ENCODE measurements at places on chromosomes 2 and 18. TPM values are rescaled to one million over a fixed set of nuclear protein-coding genes. Genes with fewer than 3 reads are reported as not detected.

DNA sequence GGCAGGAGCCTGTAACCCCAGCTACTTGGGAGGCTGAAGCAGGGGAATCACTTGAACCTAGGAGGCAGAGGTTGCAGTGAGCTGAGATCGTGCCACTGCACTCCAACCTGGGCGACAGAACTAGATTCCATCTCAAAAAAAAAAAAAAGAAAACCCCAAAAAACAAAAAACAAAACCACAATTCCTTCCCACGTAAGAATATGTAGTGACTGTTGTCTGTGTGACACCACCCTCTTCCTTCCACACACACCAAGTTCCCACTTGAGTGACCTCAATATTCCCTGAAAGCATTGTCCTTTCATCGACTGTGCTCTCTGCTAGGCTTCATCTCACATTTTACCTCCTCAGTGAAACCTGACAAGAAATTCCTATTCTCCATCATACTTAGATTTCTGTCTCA, 8.8 kb upstream of the THADA start:
- DNase-seq: no peak

GRCh38 chr2:200615247-200615646, 29.4 kb downstream of the AOX1 start:
- DNase-seq: no peak

DNA sequence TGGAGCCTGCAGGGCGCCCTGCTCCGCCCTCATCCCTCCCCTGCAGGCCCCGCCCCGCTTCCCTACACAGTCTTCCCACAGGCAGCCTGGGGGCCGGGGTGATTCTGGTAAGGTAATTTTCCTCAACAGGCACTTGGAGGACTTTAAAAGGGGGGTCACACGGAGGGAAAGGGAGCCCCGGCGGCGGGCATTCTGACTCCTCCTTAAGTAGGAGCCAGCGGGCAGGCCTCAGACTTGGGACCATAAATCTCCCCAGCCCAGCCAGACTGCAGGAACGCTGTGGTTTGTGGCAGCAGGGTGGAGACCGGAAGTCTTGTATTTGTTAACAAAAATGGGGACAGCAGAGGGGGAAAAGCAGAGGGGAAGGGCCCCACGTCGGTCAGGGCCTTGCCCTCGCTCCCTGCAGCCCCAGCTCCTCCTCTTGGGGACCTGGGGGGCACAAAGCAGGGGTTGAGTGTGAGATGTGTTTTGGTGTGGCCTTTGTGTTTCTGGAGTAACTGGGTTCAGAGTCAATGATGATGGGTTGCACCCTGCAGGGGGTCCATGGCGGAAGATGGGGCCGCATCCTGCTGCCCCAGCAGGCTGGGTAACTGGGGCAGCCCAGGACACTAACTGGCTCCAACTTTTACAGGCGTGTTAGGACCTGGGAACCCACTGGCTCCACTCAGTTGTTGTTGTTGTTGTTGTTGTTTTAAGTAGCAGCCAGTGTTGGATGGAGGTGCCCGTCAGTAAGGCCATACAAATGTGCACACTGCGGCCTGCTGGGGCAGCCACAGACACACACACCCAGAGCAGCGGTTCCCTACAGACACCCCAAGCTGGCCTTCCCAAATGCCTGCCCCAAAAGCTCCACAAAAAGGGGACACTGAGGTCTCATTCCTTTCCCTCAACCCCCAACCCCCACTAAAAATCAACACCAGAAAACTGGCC, 27.7 kb downstream of the SMAD7 start:
- DNase-seq: no peak

- no peak for DNase-seq
Measured at GRCh38 chr2:109123586-109124201, 5.3 kb upstream of the SH3RF3 start.

DNA sequence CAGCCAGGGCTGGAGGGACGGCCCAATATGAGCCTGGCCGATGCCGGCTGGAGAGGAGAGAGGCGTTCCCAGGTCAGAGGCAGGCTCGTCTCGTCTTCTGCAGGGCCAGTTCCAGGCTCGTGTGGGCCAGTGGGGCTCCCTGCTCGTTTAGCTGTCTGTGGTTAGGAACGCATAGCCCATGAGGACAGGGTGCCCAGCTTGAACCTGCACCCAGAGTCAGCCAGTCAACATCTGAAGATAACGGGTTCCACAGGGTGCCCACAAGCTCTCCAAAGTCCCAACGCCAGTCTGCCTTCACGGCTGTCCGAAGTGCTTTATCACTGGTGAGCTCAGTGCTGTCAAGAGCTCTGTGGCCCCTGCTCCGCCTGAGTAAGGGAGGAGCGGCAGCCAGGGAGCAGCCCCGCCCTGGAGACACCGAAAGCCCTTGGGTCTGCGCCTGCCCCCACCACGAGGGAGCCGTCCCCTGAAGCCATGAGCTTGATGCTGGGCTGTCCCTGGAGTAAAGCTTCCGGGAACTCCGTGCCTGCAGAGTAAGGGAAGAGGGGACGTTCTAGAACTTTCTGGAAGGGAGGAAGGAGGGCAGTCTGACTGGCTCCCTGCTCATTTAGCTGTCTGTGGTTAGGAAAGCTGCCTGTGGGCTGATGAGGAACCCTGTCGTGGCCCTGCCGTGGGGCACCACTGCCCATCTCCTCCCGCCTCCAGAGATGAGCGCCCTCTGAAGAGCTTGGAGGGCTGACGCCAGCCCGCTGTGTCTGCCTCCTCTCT, 2.7 kb upstream of the HSBP1L1 start:
- DNase-seq: no peak

- DNase-seq: no peak
Measured at GRCh38 chr2:11998218-11998617, 251.8 kb downstream of the LPIN1 start.

- DNase-seq: no peak
Measured at GRCh38 chr2:45259138-45259537, 249.9 kb upstream of the SIX2 start.

DNA sequence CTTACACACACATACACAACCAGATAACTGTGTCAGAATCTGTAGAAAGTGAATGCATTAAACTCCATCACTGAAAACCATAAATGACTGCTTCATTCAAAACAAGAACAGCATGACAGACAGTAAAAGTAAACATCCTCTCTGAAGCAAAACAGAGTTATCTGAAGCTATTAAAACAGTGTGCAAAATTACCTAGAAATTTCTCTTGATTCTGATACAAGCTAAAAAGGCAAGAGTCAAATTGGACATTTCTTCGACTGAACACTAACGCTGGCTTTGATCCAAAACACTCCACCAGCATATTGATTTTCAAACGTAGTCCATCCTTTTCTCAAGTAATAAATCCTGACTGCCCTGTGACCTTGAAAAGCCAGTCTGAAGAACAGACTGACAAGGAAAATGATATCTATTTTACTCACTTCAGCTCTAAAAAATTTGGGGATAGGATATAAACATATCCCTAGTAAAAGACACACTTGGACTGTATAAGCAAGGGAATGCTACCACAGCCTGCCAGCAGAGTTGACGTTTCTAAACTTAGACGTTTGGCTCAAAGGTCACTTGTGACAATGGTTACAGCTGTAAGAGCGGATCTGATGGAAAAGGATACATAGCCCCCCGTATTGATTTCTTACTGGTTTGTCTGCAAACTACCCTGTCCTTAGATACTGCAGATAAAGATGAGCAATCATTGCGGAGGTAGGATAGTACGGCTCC, 128.9 kb upstream of the ITGB6 start:
- no peak for DNase-seq

DNA sequence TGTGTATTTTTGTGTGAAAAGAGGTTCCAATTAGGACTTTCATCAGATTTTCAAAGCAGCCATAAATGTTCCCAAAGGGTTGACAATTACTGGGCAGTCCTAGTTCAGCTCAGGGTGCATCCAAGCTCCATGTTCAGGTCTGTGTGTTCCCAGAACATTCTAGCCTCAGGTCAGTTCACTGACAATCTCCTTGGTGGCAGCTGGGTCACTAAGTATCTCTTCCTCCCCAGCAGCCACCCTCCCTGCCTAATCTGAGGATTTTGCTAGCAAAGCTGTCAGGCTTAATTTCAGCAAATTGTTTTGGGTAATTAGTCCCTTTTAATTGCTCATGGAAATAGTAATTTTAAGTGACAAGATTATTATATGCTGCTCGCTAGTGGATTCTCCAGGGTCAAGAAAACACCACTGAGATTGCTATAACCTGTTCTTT, 29.8 kb downstream of the UPP2 start:
- DNase-seq: no peak

- DNase-seq: no peak
Measured at GRCh38 chr2:217494557-217494956, 508.2 kb downstream of the TNS1 start.

DNA sequence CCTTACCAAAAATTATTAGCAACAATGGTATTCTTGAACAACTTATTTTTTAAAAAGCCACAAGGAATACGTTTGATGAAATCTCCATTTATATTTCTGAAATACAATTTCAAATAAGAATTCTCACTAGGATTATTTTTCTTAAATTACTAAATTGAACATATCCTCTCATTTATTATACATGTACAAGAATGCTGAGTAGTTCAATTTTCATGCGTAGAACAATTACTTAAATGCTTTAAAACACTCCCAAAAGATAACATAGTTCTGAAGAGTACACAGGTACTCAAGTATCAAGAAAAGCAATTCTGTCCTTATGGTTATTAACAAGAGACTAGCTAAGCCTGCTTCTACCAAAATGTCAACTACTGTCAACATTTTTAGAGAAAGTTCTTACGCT, 268.1 kb downstream of the ZNF385B start:
- DNase-seq: no peak

DNA sequence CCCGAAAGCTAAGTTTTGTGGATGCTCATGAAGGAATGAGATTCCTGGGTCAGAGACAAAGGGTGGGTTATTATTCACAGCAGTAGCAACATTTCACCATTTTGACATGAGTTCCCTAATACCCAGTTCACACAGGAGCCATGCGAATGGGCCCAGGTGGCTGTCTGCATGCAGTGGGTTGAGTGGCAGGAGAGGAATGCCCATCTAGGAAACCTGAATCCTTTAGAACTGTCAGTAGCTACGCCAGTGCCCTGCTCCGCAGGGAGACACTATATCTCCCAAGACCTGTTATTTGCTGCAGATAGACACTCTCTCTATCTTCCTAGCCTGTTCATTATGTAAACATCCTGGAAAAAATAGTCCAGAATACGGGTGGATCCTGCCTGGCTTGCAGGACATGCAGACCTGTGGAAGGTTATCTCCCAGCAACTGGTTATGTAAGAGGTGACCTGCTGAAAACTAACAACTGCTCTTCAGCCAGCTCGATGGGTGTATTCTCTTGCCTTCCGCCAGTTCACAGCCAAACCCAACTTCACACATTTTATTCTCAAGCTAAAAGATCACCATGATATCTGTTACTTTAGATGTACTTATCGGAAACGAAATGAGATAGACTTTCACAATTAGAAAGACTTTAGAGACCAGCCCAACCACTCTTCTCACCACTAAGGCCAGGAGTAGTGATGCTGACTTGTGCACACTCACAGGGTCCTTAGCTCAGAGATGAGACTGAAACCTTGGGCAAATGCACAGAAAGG, 59.1 kb downstream of the MBP start:
- DNase-seq: no peak

DNA sequence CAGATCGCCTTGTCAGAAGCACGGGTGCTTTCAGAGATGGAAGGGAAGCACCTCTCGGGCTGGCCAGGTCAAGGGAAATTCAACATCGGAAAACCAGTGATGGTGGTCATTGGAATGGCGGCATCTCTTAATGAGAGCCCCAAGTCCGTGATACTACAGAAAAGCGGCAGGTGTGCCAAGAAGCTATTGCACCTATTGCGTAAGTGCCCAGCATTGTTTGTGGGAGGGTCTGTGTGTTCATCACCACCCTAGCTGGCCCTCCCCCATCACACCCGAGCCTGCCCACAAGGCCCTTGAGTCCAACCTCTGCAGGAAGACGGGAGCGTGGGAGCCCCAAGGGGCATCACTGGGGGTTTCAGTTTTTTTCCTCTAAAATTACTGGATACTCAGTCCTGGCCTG, 100.7 kb downstream of the DGKD start:
- DNase-seq: no peak

DNA sequence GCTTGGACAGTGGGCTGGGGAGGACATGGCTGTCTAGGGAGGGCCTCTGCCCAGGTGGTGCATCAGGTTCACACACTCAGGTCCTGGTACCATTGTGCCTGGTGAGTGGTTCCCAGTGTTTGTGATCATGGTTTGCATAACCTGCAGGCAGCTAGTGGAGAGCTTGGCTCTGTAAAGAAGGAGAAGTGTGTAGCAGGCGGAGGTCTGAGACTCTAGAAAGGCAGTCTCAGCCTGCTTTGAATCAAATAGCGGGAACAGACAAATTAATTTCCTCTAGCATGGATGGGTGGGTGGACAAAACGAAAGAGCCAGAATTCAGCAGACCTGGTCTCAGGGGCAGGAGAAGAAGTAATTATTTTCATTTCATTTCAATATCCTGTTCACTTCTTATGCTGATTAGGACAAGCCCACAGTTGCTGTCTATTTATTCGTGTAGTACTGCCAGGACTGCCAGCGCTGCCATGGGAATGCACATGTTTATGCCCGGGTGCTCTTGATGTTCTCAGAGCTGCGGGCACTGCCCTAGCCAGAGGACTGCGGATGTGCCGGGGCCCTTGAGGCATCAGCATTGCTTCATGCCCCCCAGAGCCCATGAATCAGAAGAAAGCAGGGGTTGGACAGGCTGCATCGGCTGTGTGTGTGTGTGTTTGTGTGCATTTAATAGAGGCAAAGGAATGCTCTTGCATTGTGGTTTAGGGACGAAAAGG, 45.4 kb upstream of the DLX2 start:
- no peak for DNase-seq

- no peak for DNase-seq
Measured at GRCh38 chr2:96891591-96892333, 21.9 kb upstream of the SEMA4C start.

DNA sequence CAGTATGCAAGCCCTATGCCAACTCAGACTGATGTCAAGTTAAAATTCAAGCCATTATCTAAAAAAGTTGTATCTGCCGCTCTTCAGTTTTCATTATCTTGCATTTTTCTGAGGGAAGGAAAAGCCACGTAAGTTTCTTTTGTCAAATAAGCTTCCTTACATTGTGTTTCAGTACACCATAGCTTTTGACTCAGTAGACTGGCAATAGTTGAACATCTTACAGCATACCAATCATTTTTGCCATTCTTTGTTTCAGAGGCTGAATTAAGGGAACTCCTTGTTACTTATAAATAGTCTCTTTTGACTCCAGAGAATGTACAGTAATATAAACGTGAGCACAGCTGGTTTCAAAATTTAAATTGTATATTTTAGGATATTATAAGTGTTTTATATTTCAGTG, 120.6 kb downstream of the EHBP1 start:
- no peak for DNase-seq

GRCh38 chr2:167140767-167141166, 252.5 kb downstream of the XIRP2 start:
- peak; percentile 98 for DNase-seq

GRCh38 chr2:65227020-65227455, 593 bp upstream of the ACTR2 start:
- DNase-seq: no peak

- peak; percentile 25 for DNase-seq
Measured at GRCh38 chr18:38368246-38368645, 802.6 kb upstream of the CELF4 start.

The MDH1 gene
- polyA plus RNA-seq: 320 TPM

The ATOH8 gene
- not detected for polyA plus RNA-seq

The HOXD3 gene
- not detected for polyA plus RNA-seq

The FBLN7 gene
- polyA plus RNA-seq: 0.12 TPM

The REG1B gene
- polyA plus RNA-seq: not detected

The CNOT11 gene
- polyA plus RNA-seq: 46.0 TPM

The C2orf81 gene
- 0.58 TPM for polyA plus RNA-seq

The FOXI3 gene
- 0.02 TPM for polyA plus RNA-seq

Measured in keratinocyte (primary cell).